ENCODE measurements at places on chromosomes 13 and 19.

DNA sequence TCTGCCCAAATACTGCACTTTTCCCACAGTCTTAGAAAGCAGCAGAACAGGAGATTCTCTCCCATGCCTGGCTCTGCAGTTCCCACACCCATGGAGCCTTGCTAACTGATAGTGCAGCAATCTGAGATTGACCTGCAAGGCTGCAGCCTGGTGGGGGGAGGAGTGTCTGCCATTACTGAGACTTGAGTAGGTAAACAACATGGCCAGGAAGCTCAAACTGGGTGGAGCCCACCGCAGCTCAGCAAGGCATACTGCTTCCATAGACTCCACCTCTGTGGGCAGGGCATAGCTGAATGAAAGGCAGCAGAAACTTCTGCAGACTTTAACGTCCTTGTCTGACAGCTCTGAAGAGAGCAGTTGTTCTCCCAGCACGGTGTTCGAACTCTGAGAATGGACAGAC, 358.5 kb upstream of the PCDH9 start:
- no peak for DNase-seq

- no peak for DNase-seq
These were observed 33.3 kb upstream of the GAS6 start for GRCh38 chr13:113897161-113897560.

- no peak for DNase-seq
These were observed 1137.7 kb downstream of the UQCRFS1 start for GRCh38 chr19:28075229-28075628.

GRCh38 chr19:18307271-18307681, 15.6 kb downstream of the LSM4 start:
- no peak for DNase-seq
